ENCODE measurements at places on chromosomes 7 and 10.

DNA sequence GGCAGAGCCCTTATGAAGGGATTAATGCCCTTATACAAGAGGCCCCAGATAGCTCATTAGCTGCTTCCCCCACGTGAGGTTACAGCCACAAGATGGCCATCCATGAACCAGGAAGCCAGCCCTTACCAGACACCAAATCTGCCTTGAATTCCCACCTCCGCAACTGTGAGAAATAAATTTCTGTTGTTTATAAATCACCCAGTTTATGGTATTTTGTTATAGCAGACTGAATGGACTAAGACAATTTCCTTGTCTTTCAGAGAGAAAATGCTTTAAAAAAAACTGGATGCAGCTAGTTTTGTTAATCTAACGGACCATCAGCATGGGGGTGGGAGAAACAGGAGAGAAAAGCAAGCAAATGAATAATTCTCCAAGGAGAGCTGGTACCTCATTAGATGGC lies 36.5 kb downstream of the CBX3 start:
- DNase-seq = no peak

GRCh38 chr10:129440247-129440646 lies 26.8 kb upstream of the MGMT start:
- DNase-seq = no peak

DNA sequence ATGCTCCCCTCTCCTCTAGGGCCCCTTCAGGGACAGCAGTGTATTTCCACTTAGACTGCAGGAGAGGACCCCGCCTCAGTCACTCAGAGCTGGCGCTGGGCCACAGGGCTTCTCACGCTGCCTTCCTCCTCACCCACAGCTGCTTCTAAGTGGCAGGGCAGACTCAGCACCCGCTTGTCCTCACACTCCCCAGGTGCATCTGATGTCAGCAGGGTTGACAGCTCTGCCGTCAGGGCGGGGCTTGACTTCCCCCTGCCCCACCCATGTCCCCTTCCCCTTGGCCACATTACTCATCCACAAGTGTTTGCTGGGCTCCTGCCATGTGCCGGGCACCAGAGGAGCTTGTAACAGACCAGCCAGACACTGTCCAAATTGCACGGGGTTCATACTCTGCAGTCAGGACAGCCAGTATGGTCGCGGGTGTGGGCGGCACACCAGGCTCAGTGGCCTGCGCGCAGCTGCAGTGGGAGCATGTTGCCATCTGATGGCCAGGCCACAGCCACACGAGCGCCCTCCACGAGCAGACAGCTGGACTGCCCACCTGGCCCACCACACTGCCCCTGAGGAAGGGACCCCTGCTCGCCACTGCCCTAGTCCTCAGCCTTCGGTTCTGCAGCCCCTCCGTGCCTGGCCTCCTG lies 29.3 kb upstream of the TTYH3 start:
- no peak for DNase-seq

GRCh38 chr7:327233-327931 lies 37.4 kb downstream of the FOXL3 start:
- no peak for DNase-seq

- no peak for DNase-seq
These were observed 155.0 kb downstream of the RTKN2 start for GRCh38 chr10:62113680-62114079.

- DNase-seq = no peak
These were observed 29.1 kb upstream of the TRUB1 start for GRCh38 chr10:114908896-114909295.

- DNase-seq = no peak
These were observed 33.3 kb upstream of the PTPRN2 start for GRCh38 chr7:158620839-158621441.

DNA sequence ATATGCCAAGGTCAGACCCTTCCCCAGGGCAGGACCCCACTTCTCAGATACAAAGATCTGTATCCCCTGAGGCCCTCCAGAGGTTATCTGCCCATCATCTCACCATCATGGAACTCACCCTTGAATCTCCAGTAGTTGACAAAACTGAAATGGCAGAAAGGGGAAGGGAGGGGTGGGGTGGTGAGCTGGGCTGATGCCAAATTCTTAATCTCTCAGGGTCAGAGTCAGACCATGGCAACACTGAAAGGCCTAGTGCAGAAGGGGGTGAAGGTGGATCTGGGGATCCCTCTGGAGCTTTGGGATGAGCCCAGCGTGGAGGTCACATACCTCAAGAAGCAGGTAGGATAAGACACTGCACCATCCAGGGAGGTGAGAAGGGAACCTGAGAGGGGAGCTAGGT lies 3.1 kb downstream of the CNPY4 start:
- no peak for DNase-seq

GRCh38 chr10:129958629-129959543 lies 5.2 kb downstream of the EBF3 start:
- DNase-seq = no peak

- DNase-seq = no peak
These were observed 24.9 kb downstream of the SKIDA1 start for GRCh38 chr10:21500578-21500910.

GRCh38 chr10:126838316-126838715 lies 66.9 kb upstream of the DOCK1 start:
- no peak for DNase-seq

DNA sequence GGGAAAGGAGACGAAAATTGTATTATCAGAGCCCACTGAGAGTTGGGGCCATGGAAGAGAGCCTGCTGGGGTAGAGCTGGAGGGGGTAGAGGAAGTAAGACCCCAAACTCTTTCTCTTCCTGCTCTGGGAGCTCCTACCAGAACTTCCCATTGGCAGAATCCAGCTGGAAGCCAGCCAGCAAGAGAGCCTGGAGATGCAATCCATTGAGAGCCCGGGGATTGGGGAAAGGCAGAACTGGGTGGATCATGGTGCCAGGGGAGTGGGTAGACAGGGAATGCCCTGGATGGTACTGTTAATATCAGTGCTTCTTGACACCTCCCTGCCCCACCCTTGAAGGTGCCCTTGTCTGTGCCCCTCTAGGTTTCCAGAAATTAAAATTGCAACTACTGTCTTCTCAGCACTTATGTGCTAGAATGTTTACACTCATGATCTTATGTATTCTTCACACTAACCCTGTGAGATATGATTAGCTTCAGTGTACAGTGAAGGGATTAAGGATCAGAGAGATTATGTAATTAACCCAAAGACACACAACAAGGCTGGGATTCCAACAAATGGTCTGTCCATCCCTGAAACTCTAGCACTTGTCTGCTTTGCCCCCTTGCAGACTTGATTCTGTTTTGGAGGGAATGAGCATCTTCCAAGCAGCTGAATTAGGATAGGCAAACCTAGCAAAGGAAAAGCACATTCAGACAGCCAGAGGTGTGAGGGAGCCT lies 154.1 kb downstream of the C10orf105 start:
- no peak for DNase-seq

DNA sequence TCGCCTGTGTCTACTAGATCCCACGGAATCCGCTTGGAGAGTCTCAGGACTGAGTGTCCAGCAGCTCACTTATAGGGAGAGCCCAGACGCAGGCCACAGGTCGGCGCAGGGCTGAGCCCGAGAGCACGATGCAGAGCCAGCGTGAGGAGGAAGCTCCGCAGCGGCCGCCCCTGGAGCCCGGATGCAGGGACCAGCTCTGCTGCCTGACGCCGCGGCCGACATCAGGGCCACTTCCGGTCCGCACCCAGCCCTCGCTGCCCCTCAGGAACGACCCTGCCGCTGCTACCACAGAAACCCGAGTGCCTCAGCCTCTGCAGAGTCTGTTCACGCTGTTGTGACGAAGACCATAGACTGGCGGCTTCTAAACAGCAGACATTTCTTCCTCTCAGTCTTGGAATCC lies 275.8 kb upstream of the PPP2R2D start:
- DNase-seq = no peak

DNA sequence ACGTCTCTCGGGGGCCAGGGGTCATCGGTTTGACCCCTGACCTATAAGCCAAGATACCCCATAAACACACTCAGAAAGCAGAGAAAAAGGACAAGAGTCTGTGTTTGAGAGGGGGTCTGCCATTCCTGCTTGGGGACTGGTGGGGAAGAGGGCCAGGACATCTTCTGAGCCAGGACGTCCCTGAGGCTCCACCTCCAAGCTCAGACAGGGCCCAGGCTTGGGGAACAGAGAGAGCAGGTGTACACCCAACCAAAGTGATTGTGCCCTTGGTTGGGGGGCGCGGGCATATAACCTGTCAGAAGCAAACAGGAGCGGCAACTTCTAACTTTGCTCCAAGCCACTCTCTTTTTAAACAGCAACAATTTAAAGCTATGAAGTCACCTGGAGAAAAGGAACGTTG lies 33.9 kb upstream of the PPIF start:
- DNase-seq = no peak

DNA sequence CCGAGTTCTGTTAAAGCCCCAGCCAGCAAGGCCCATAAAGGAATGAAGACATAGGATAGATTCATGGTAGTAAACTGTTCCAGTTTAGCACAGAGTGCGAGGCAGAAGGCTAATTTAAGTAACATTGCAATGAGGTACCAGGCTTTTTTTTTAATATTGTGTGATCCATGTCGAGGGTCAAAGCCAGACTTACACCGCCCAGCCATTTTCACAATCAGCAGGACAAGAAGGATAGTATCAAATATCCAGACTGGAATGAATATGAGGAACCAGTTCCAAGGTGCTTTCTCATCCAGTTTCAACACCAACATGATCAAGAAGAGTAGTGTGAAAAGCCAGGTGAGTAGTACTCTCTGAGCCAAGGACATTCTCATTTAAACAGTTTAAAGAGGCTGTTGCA lies 4.2 kb downstream of the TMEM60 start:
- DNase-seq = no peak

- DNase-seq = no peak
These were observed 16.2 kb upstream of the CRHR2 start for GRCh38 chr7:30698481-30698880.

DNA sequence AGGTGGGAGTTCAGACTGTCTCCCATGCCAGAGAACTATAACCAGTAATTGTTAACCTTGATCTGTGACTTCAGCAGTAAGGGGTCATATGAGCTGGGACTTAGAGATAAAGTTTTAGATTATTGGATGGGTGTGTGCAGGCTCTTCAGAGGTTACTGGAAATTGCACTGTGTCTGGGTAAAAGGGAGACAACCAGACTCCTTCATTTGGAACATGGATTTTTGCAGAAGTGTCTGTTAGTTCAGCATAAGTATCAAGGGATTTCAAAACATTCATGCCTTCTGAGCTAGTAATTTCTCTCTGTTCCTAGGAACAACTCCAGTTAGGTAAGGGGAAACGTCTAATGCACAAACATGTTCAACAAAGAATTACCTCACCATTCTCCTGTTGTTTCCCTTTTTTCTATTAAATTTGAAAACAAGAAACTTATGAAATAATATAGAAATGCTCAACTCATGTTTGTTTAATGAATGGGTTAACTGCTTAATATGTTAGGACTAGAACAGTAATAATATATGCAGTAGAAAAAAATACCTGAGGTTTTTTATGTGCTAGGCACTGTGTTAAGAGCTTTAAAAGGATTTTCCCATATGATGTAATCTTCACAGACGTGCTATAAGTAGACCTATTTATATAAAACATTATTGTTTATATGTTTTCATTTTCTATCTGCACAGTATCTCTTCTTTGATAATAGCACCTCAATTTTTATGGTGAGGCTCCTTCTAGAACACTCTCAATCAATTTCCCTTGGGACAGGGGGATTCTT lies 233.0 kb downstream of the CACNA2D1 start:
- no peak for DNase-seq

- no peak for DNase-seq
These were observed 55.8 kb upstream of the CDCA7L start for GRCh38 chr7:22001345-22002004.

GRCh38 chr10:6382081-6382480 lies 179.3 kb downstream of the PFKFB3 start:
- DNase-seq = no peak

DNA sequence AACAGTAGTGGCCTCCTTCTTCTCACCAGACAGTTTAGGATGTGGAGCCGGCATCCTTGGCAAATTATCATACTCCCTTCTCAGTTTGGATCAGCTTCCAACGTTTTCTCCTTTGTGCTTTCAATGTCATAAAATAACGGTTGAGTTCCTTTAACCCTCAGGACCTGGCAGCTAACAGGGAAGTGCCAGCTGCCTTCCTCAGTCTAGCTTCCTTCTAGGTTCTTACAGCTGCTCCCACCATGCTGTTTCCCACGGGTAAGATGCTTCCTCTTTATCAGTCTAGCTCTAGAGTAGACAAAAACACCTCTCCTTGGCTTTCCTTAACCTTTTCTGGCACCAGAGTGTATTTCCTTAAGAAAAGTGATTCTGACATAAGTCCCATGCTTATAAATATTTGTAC lies 33.2 kb downstream of the BLVRA start:
- DNase-seq = no peak

- DNase-seq = no peak
These were observed 770.4 kb downstream of the TNS3 start for GRCh38 chr7:46811529-46811928.

DNA sequence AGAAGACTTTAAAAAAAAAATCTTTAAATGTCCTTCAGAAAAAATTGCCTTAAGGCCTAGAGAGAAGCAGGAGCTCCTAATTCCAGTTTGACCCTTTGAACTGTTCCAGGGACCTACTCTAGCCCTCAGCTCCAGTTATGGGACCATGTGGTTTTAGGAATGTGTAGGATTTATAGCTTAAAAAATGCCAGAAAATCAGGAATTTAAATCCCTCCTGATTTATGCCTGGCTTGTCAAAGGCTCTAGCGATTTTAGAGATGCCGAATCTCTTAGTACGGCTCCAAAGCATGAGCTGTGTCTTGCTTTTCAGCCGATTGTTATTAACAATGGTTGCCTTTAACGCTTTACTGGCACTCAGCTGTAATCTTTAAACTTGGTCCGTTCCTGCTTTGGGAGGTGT lies 130.6 kb upstream of the NPVF start:
- DNase-seq = no peak

DNA sequence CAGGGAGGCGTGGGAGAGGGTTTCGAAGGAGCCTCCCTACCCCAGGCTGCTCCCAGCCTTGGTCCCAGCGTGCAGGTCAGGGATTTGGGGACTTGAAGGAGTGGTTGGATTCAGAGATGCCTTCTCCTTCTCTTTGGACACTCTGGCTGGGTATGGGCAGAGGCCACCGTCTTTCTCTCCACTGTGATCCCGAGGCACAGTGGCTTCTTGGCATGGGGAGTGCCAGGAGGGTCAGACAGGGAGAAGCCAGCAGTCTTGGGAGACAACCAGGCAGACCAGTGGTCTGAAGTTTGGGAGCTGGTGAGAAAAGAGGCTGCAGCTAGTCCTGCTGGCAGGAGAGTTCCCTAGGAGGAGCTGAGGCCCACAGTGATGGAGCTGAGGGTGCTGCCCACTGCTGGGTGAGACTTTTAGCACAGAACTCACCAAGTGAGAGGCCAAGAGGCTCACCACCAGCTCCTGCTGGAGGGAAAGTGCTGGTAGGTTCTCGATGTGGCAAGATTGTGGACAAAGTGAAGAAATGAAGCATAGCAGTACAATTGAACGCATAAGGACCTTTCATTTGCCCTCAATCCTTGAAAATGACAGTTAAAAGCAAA lies 35.2 kb upstream of the WDFY4 start:
- DNase-seq = no peak

DNA sequence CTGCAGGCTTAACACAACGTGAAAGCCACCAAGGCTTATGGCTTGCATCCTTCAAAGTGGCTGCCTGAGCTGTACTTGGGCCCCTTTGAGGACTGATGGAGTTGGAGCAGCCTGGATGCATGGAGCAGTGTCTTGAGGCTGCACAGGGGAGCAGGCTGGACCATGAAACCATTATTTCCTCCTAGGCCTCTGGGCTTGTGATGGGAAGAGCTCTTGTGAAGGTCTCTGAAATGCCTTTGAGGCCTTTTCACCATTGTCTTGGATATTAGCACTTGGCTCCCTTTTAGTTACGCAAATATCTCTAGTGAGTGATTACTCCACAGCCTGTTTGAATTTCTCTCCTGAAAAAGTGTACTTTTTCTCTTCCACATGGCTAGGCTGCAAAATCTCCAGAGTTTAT lies 201.2 kb upstream of the NPY start:
- no peak for DNase-seq
